ENCODE measurements at places on chromosomes 2 and 18.

DNA sequence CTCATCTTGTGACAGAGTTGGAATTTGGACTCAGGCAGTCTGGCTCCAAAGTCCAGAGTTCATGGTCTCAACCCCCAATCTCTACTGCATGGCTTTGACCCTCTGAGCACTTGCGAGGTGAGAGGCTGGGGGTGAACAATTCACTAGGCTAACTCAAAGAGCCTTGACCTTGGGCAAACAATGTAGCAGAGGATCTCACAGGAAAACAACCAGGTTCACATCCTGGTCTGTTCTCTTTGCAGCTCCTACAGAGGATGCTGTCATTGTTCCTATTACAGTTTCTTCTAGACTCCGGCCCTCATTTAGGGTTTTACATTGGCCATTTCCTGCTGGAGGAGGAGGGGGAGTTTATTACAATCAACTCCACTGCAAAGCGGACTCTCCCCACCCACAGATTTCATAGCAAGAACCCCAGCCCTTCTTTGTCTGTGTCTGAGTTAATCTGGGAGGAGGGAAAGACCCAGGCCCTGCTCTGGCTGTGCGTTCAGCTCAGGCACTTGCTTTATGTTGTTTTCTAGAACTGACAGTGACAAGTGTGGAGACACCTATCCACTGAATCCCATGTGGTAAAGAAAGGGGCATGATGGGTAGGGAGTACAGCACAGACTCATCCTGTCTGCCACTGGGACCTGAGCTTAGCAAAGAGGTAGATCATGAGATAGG lies 101.6 kb downstream of the LBH start:
- DNase-seq: no peak

DNA sequence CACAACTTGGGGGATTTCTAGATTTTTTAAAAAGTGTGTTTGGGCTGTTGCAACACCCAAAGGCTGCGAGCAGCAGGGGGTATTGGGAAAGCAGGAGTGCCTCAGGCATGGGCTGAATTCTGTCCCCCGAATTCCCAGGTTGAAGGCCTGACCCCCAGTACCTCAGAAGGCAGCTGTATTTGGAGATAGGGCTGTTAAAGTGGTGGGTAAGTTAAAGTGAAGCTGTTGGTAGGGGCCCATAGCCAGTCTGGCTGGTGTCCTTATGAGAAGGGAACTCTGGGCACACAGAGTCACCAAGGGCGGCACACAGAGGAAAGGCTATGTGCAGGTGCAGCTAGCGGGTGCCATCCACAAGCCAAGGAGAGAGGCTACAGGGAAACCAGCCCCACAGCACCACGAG lies 717.4 kb downstream of the GALR1 start:
- no peak for DNase-seq

- DNase-seq: no peak
Measured at GRCh38 chr2:88841224-88841929, 149.9 kb downstream of the RPIA start.

- no peak for DNase-seq
Measured at GRCh38 chr2:237693291-237693994, 66.1 kb downstream of the LRRFIP1 start.

DNA sequence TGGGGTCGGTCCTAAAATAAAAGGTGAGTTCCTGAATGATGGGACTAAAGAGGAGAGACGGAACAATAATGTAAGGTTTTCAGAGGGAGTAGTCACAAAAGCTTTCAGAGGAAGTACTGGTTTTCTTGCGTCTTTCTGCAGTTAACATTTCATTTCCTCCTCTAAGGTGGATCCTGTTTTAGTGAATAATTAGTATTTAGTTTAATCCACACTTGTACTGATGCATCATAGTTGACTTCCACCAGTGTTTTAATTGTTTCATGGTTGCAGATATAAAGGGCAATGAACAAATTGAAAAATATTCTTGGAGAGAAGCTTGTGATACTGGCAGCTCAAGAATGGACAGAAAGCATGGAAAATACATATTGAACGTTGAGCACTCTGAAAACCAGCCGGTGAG lies at the start of gene DYNAP:
TSS of gene DYNAP (plus strand) at position 301 of the 400 bp plus-strand sequence. CDS start at position 339, 38 bp downstream.
- DNase-seq: no peak

DNA sequence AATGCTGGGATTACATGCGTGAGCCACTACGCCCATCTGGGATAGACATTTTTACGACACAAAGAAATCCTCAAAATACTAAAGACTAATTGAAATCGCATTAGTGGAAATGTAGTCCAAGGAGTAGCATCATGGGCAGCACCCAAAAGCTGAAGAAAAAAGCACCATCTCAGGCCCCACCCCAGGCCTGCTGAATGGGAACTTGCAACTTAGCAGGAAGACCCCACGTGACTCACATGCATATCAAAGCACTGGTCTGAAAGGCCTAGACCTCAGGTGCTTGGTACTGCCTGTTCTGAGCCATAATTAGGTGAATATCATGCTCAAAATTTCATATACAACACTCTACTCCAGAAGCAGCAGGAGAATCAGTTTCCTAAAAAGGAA lies 28.9 kb downstream of the SPRED2 start:
- no peak for DNase-seq

GRCh38 chr2:236799391-236800026 lies 229.9 kb downstream of the ACKR3 start:
- no peak for DNase-seq

DNA sequence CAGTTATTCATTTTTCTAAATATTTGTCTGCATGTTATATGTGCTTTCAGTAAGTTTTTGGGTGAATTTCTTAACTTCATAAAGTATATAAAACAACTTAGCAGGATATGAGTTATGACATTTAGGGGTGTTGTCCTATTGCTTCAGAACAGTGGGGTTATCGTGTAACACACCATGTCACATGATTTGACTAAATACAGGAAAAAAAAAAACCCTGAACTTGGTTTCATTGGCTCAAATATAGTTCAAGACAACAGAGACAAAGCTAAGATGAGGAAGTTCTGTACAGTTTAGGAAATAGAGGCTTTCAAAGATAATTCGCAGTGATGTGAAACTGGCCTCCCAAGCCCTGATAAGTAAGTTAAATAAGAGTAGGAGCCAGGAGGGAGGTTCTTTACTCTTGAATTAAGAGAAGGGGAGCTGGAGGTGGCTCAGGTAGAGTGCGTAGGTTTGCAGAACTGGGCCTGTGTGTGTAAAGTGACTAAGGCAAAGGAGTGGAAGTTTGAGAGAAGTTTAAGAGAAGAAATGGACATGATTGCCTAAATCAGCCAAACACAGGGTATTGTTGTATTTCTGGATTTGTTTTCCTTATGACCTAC lies 53.9 kb downstream of the LIMS1 start:
- no peak for DNase-seq

DNA sequence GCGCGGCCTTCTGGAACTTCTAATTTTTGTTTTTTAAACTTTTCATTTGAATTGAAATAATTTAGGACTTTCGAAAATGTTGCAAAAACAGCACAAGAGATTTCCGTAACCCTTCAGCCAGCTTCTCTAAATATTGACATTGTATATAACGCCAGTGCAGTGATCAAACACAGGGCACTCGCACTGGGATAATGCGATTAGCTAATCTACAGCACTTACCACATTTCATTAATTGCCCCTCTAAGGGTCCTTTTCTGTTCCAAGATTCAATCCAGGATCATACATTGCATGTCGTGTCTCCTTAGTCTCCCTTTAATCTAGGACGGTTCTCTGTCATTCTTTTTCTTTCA lies 343 bp upstream of the CD302 start:
- DNase-seq: no peak

GRCh38 chr18:50661013-50661412 lies 101.1 kb downstream of the MAPK4 start:
- no peak for DNase-seq

GRCh38 chr2:158255257-158255656 lies 153.6 kb downstream of the UPP2 start:
- no peak for DNase-seq

GRCh38 chr2:12686708-12687283 lies 29.9 kb upstream of the TRIB2 start:
- DNase-seq: no peak

Data from CMK (cell line).